ENCODE measurements at places on chromosomes 12 and 14.

GRCh38 chr12:89513544-89513943 is 11.1 kb downstream of the GALNT4 start:
- DNase-seq = no peak

DNA sequence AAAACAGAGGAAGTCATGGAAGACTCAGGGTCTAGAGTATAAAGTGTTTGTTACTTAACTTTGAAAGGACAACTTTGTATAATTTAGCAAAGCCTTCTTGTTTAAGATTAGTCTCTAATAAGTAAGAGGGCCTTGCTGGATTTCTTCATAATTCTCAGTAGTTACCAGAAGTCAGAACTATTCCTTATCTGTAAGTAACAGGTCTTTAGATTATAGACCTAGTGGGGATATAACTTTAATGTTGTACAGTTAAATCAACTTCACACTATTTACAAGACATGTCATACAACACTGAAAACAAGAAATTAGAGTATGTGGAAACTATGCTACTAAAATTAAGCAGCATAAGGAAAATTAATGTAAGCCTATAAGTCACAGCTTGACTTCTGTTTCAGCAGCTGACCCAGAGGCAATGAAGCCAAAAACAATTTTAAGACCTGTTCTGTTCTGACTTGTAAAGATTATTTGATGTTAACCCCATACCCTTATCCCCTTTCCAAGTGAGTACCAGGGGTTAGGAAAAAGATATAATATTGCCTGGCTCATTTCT is 398.3 kb downstream of the RAD51B start:
- no peak for DNase-seq

DNA sequence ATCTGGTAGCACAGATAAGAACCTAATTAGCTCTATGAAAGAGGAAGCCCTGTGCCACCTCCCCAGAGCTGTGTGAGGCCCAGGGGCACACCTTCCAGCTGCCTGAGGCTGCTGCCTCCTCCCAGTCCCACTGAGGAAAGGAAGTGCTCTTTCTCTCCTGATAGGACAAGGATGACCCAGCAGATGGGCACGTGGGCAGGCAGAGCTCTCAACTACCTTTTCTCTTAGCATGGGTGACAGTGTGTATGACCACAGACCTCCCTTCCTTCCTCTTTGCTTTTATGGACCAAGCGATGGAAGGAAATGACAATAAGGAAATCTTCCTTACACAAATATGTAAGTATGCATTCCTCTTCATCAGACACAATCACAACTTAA is 127.6 kb upstream of the AMIGO2 start:
- no peak for DNase-seq

GRCh38 chr12:111706145-111706544 is 20.3 kb downstream of the ACAD10 start:
- DNase-seq = no peak

DNA sequence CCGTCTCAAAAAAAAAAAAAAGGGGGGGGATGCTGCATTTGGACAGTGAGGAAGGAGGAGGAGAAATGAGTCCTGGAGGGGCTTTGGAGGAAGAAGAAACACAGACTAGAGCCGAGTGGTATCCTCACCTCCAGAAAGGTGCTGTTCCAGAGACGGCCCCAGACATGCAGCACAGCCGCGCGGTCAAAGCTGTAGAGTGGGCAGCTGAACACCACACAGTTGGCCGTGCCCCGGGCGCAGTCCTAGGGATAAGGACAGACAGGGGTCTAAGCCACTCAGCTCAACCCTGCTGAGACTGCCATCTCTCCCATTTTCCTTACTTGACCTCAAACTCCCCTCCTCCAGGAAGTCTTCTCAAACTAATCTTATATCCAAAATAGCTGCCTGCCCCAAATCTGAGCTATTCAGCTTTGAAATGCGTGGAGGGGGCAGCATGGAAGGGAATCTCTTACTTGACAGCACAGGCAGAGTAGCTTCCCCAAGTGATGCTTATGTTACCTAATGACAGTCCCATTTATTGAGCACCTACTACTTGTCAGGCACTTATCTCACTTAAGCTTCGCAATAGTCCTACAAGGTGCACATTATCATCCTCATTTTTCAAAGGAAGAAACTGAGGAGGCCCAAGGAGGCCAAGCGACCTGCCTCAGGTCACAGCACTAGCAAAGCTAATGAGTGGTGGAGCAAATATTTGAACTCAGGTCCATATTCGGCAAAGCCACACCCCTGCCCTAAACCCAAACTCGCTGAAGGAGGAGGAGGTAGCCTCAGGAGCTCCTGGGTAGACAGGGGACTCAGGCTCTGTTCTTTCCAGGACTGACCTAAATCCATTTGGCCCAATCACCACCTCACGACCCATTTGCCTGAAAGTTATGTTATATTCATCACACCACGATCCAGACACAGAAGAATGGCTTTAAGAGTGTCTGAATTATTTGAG is 18.7 kb downstream of the ITGA7 start:
- DNase-seq = no peak

- no peak for DNase-seq
Measured at GRCh38 chr12:27434673-27435565, 11.6 kb upstream of the SMCO2 start.

GRCh38 chr12:121467638-121468498 is 68.0 kb downstream of the RNF34 start:
- DNase-seq = no peak

GRCh38 chr12:121461048-121461447 is 61.1 kb downstream of the RNF34 start:
- no peak for DNase-seq

- DNase-seq = no peak
Measured at GRCh38 chr12:120453977-120454376, 7.7 kb downstream of the GATC start.

DNA sequence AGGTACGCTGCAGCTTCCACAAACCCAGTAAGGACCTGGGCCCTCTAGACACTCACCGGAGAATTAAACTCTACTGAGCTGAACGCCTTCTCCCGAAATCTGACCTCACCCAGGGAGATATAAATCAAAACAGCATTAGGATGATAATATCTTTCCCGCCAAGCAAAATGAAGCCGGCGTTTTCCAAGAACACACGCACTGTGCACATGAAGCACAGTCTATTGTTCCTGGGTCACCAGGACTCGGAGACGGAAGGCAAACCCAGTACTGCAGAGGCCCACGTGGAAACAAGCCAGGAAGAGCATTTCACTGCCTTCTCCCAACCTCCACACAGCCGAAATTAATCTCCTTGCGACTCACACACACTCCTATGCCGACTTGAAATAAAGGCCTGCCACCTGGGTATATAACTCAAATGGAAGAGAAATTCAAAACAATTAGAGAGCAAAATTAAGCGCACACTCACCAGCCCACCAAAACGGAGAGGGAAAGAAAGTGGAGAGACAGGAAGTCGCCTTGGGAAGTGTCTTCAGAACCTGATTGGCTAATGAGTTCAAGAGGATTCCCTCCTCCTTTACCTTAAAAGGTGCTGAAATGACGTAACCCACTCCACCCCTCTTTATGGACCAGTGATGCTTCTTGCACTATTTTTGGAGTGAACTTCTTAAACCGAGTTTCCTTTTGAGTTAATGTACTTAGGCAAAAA is at the start of gene CCNB1IP1:
Gene CCNB1IP1, minus strand, starts transcription at position 492 of the 706 bp plus-strand sequence. CDS start 16,756 bp downstream, outside the sequence.
- DNase-seq = no peak

- no peak for DNase-seq
Measured at GRCh38 chr12:116929885-116930284, 19.1 kb downstream of the FBXW8 start.

GRCh38 chr12:3998397-3998796 is 125.2 kb upstream of the PARP11 start:
- no peak for DNase-seq

DNA sequence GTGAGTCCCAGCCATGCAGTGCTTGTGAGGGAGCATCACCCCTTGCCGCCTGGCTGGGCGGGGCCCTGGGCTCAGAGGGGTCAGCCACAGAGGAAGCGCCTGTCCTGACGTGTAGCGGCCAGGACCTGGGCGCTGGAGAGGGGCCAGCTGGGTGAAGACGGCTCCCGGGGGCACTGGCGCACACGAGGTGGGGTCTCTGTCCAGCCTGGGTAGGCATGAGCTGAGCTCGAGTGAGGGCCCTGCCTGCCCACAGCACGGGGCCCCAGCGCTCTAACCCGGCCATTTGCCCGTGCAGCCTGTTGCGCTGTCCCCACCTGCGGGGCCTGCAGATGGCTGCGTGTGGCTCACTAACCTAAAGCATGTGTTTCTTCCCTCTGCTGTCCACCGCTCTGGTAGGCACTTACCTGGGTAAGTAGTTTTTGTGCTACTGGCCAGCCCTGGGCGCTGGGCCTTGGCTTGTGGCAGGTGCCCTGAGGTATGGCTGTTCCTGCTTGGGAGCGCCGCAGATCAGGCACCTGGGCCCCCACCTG is 6.6 kb upstream of the CRIP2 start:
- DNase-seq = no peak

GRCh38 chr14:27938392-27938791 is 828.2 kb upstream of the FOXG1 start:
- DNase-seq = no peak

GRCh38 chr12:88354691-88355090 is 212.6 kb downstream of the TMTC3 start:
- DNase-seq = no peak

DNA sequence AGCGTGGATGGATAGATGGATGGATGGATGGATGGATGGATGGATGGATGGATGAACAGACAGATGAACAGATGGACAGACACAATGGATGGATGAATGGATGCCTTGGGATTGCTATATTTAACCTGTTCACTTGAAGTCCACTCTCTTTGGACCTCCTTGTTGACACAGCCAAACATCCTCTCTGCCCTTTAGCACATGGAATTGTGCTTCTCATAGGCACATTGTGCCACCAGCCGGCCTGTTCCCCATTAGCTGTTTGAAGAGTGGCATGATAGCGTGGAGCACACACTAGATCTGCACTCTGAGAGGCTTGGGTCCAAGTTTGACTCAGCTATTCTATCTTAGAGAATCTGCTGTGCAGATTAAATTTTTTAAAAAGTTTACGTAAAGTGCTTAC is 56.9 kb upstream of the GSC start:
- no peak for DNase-seq

DNA sequence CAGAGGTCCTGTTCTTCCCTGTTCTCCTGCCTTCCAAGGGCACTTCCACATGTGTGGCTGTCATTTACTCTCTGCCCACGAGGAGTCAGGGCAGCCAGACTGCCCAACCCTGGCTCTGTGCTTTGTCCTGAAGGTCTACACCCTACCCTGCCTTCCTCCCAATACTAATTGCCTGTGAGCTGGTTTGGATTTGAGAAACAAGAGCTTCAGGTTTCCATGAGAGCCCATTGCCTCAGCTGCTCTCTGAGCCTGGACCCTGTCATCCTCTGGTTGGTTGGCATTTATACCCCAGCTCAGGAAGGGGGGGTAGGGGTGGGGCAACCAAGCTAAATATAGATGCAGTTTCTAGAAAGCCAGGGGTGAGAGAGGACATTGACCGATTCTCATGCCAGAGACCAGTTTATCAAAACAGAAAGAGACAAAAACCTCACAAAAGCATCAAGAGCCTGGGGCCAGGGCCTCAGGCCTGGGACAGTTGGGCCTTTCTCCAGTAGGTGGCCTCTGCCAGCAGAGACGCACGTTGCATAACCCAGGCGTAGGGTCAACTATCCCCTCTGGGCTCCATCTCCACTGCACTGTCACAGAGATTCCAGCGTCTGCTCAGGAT is 34.5 kb downstream of the VDR start:
- DNase-seq = no peak

All from omental fat pad (tissue), 4 donors.